Fibroblast of villous mesenchyme (primary cell): ENCODE measurements at places on chromosomes 12 and 14. TPM values are rescaled to one million over a fixed set of nuclear protein-coding genes. Genes with fewer than 3 reads are reported as not detected.

TMPRSS12 gene
- under 0.01 TPM in 1 of 2 replicates, not detected in the other for total RNA-seq

ACVRL1 gene
- total RNA-seq, result 10.8 and 18.0 TPM in 2 replicates

RNF41 gene
- total RNA-seq, result 112 and 131 TPM in 2 replicates

CLEC1A gene
- not detected in 2 replicates for total RNA-seq

ADAMTS20 gene
- total RNA-seq, result under 0.01 TPM in 2 replicates

SLC39A5 gene
- total RNA-seq, result not detected in 2 replicates

UBE3B gene
- 34.1 and 51.4 TPM in 2 replicates for total RNA-seq
